ENCODE measurements at places on chromosomes 13 and 19. TPM values are rescaled to one million over a fixed set of nuclear protein-coding genes. Genes with fewer than 3 reads are reported as not detected.

GRCh38 chr13:92994056-92994455, 232.6 kb upstream of the GPC6 start:
- DNase-seq, result no peak

GRCh38 chr13:66837246-66837645, 392.9 kb downstream of the PCDH9 start:
- DNase-seq, result no peak

DNA sequence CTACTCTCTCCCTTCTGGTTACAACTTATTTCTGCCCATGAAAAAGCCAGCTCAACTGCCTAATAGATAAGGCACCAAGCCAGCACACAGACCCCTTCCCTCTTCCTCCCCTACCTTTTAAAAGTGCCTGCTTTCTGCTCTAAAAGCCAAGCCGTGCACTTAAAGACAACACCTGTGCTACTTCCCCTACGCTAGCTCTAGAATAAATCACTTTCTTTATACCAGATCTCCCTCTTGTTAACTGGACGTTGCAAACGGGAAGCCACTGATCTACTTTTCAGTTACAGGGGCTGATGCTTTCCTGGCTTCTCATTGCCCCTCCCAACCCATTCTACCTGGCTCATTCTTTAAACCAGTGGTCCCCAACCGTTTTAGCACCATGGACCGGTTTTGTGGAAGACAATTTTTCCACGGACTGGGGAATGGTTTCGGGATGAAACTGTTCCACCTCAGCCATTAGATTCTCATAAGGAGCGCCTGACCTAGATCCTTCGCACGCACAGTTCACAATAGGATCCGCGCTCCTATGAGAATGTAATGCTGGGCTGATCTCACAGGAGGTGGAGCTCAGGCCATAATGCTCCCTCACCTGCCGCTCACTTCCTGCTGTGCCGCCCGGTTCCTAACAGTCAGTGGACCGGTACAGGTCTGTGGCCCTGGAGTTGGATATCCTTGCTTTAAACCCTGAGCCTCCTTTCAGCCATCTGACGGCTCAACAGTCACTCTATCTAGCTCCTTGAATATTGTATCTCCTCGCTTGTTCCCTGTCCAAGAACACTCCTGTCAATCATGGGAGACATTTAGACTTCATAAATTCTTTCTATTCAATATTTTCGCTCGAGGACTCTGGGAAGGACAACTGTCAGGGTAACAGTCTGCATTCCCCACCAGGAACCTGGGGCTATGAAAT, 841 bp upstream of the ZNF223 start:
- no peak for DNase-seq

DNA sequence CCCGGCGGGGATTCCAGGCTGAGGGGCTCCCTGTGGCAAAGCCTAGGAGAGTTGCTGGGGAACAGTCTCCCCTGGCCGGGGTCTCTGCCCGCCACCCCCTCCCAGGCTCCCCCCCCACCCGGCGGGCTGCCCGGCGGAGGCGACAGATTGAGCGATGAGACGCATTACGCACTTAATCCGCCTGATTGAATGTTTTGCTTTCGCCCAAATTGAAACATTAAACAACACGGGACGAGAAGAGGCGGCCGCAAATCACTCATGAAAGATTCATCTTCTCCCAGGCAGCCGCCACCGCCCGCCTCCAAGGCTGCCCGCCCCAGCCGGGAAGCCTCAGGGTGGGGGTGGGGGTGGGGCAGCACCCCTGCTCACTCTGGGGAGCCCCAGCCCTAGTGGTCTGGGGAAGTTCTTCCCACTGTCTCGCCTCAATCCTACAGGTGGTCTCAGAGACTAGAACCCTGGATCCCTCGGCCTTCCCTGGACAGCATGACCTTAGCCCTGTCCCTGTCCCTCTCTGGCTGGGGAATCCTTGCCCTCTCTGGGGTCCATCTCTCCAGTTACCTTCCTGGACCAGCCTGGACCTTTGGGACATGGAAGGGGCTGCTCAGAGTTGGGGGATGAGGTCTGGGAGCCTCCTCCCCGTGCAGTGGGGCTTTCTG, 7.6 kb upstream of the ERFL start:
- no peak for DNase-seq

DNA sequence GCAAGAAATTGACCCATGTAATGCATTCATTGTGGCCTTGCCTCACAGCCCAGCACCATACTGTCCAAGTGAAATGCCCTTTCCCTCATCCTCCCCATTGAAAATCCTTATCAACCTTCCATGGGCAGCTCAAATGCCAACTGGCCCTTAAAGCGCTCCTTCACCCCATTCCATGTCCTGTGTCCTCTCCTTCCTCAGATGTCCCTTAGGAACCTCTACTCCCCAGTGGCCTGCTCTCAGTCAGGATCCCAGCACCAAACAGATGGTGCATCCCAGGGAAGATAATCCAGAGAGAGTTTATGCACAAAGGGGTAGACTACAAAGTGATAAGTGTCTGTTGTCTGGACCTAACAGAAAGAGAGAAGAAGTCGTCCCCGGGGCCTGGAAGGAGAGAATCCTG, 407.4 kb upstream of the ZNF507 start:
- DNase-seq, result no peak

DNA sequence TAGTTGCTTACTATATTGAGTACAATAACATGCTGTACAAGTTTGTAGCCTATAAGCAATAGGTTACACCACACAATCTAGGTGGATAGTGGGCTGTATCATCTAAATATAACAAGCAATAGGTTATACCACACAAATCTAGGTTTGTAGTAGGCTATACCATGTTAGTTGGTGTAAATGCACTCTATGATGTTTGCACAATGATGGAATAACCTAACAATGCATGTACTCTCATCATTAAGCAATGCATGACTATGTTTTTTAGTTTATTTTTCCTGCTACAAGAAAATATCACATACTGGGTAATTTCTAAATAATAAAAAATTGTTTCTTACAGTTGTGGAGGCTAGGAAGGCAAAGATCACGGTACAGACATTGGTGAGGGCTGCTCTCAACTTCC, 262.5 kb downstream of the SLITRK6 start:
- no peak for DNase-seq

Gene PSG6
- not detected for total RNA-seq

Gene AP2S1
- total RNA-seq, result 104 TPM

Gene TEX30
- 38.9 TPM for total RNA-seq
